NCI-H2081 (cell line): ENCODE measurements at places on chromosomes 7 and 10.
A peak's percentile ranks its signal among the peaks of the same experiment; 100 is the strongest.

- no peak for DNase-seq
These were observed 4.0 kb upstream of the VIPR2 start for GRCh38 chr7:159148430-159149395.

- DNase-seq, result no peak
These were observed 53.9 kb downstream of the PRTFDC1 start for GRCh38 chr10:24898501-24898900.

DNA sequence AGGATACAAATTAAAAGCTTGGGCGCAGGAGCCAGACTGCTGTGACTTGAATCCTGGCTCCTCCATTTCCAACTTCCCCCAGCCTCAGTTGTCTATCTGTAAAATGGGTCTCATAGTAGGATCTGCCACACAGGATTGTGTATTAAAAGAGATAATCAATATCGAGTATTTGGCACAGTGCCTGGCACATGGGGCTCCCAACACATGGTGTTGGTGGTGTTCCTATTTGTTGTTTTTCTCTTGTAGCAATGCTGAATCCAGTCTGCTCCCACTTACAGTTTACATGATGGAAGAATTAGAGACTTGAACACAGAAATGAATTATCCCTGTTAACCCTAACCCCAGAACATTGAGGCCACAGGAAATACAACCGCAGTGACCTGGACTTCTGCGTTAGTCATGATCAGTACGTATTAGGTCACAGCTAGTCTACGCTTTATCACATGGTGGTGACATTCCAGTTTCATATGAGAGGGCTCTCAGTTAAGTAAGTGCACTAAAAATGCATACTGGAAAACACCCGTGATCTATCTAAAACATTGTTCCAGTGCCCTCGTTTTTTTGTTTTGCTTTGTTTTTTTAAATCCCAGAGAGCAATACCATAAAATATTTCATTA lies 169.5 kb upstream of the KLF14 start:
- no peak for DNase-seq

DNA sequence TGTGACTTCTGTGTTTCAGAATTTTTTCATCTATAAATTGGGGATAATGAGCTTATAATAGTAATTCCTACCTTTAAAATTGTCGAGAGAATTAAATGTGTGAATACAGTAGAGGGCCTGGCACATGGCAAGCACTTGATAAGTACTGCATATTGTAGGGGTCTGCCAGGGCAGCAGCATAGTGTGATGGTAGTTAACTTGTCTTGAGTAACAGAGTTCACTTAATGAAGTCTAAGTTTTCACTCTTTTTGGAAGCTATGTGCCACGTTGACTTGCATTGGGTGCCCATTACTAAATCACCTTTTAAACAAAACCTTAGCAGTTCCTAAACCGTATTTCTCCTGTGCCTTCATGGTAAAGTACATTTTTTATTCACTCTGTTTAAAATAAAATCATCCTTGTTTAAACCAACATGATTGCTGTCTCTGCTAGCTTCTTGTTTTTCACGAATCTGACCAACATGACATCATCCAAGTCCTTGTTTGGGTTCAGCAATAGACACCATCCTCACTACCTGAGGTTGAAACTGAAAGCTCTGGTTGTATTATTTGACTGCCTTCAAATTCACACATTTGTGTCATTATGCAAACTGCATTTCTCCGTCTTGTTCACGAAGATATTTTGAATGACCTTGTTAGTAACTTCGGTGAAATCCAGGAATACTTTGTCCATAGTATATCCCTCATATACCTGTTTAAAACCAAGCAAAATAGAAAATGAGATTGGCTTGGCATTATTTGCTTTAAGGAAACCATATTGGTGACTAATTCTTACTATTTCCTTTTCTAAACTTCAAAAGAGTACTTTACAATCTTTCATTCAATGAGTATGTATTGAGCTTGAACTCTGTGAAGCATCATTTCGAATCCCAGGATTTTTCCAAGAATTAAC lies 340.2 kb downstream of the SUGCT start:
- DNase-seq, result no peak

GRCh38 chr7:4052130-4052529 lies 630.0 kb upstream of the FOXK1 start:
- no peak for DNase-seq

GRCh38 chr7:38321050-38321449 lies 47.6 kb upstream of the TARP start:
- DNase-seq, result no peak

GRCh38 chr7:138245682-138246081 lies 169.4 kb downstream of the AKR1D1 start:
- no peak for DNase-seq

DNA sequence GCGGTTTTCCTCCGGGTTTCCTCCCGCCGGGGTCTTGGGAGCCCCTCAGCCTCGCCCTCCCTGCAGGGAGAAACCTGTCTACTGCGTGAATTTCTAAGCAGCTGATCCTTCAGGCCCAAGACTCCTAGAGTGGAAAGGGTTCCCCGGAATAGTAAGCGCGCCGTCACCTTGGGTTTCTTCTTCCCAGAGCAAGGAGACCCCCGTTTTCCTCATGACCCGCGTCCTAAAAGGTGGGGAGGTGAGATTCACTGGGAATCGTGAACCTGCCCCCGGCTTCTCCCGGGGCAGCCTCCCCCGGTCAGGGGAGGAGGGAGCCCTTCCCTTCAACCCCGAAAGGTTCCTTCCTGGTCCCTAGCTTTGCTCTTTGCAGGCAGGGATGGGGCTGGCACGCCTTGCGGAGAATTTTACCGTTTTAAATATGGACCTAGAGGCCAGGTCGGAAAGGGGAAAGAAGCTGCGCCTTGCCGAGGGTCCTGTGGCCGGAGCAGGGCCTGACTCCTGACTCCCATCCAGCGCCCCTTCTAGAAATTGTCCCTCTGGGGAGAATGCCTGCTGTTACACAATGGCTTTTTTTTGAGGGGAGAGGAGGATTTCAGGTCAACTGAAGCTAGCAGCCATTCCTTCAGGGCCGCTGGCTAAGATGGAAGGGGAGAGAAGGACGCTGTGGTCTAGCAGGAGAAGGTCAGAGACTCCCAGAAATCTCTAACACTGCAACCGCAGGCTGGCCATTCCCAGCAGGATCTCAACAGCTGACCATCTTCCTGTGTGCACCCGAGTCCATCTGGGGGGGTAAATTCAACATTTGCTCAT lies 11.6 kb upstream of the MNX1 start:
- no peak for DNase-seq

DNA sequence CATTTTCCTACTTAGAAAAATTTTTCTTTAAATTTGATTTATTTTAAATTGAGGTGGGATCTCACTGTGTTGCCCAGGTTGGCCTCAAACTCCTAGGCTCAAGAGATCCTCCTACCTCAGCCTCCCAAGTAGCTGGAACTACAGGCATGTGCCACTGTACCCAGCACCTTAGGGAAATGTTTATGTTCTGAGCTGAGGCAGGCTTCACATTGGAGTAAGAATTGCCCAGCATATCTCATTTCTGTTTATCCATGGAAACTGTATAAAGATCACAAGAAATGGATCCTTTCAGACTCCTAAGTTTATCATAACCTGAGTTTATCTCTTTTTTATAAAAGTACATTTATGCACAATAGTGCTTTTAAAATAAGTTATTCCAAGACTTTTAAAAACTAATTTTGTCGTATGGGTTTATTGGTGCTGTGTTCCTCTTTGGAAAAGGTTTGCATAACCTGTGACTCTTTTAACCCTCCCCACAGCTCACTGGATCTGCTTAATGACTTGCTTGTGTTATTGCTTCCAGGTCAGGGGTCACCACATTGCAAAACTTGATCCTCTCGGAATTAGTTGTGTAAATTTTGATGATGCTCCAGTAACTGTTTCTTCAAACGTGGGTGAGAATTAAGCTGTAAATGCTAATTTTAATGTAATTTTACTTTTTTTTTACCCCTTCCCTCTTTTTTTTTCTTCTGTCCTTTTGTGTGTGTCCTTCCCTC lies 40.7 kb downstream of the OGDH start:
- no peak for DNase-seq

GRCh38 chr7:106772655-106773108 lies 92.4 kb upstream of the PIK3CG start:
- DNase-seq, result no peak

DNA sequence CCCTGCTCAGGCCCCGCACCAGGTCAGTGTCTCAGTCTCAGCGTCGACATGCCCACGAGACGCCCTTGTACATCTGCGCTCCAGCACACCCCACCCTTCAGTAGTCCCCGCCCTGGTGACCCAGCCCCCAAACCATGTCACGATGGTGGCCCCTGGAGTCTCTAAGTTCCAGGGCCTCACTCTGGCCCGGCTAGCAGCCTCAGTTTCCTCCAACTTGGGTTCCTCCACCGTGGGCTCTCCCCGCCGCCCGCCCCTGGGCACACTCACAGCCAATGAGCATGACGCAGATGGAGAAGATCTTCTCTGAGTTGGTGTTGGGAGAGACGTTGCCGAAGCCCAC lies 27.0 kb downstream of the KCNH2 start:
- DNase-seq, result no peak

- DNase-seq, result no peak
These were observed 193.1 kb downstream of the ADARB2 start for GRCh38 chr10:1544209-1544673.

DNA sequence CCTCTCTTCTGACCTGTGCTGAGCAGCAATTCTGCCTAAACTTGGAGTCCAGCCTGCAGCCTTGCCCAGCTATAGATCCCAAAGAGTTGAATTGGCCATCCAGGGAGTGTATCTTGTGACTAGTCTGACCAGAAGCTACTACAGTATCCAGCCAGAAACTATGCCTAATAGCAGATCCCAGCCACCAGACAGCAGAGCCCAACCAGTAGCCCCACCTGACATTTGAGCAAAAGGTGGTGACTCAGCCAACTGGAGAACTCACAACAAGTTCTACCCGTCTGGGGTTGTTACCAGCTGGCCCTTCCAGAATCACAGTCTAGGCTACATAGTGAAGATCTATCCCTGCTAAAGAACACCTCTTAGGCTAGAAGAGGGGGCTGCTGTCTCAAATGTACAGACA lies 315.0 kb downstream of the CRPPA start:
- no peak for DNase-seq

- no peak for DNase-seq
These were observed 153.2 kb upstream of the ADO start for GRCh38 chr10:62651341-62651740.

DNA sequence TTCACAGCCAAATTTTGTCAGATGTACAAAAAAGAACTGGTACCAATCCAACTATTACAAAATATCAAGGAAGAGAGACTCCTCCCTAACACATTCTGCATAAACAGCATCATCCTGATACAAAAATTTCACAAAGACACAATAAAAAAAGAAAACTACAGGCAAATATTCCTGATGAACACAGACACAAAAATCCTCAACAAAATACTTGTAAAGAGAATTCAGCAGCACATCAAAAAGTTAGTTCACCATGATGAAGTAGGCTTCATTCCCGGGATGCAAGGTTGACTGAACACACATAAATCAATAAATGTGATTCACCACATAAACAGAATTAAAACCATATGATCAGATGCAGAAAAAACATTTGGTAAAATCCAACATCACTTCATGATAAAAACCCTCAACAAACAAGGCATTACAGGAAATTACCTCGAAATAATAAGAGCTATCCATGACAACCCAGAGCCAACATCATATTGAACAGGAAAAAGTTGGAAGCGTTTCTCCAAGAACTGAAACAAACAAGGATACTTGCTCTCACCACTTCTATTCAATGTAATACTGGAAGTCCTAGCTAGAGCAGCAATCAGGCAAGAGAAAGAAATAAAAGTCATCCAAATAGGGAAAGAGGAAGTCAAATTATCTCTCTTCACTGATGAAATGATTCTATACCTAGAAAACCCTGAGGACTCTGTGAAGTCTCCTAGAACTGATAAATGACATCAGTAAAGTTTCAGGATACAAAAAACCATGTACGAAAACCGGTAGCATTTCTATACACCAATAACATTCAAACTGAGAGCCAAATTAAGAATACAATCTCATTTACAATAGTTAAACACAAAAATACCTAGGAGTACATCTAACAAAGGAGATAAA lies 223.1 kb downstream of the REEP3 start:
- no peak for DNase-seq

- no peak for DNase-seq
These were observed 346.7 kb downstream of the NRG3 start for GRCh38 chr10:82221601-82222149.

DNA sequence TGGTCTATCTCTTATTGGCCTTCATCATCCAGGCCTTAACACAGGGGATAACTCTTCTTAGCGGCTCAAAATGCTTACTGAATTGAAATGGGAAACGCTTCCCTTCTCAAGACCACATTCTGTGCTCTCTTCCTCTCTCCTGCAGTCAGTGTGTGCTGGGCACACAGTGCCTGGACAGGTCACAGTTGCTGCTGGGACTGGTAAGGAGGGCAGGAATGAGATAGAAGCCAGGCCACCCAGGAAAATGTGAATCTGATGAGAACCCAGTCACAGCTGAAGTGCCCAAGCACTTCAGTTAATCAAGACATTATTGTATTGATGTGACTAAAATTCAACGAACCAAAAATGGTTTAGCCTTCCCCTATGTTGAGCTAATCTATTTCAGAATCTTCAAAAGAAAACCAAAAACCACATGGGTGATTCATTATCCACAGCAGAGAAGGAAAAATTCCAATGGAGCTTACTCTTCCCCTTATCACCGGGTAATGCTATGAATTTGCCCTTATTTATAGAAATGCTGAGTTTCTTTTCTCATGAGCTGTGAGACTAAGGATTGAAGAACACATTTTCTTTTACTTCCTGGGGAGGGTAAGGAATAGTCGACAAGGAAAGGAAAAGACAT lies 41.2 kb upstream of the PLPP4 start:
- no peak for DNase-seq

GRCh38 chr7:92448205-92448747 lies 994 bp downstream of the GATAD1 start:
- peak; percentile 72 for DNase-seq
